ENCODE measurements at places on chromosomes 4 and X. TPM values are rescaled to one million over a fixed set of nuclear protein-coding genes. Genes with fewer than 3 reads are reported as not detected.
A peak's percentile ranks its signal among the peaks of the same experiment; 100 is the strongest.

Gene SASH3
- total RNA-seq = not detected

Gene CITED1
- 1.8 TPM for total RNA-seq

Gene SPP1
- 13.2 TPM for total RNA-seq

Gene SHROOM2
- total RNA-seq = 15.3 TPM

Gene PPP2R2C
- total RNA-seq = 8.1 TPM

Gene RAPGEF2
- total RNA-seq = 33.8 TPM

Gene CLCN5
- 5.9 TPM for total RNA-seq

- no peak for DNase-seq
Measured at GRCh38 chr4:172657081-172657480, 511.5 kb upstream of the GALNT7 start.

GRCh38 chrX:49310371-49310770 is 6.9 kb downstream of the GAGE10 start:
- no peak for DNase-seq

GRCh38 chr4:1831331-1831730 is 24.6 kb downstream of the LETM1 start:
- DNase-seq = no peak

GRCh38 chr4:175932116-175932515 is 120.1 kb upstream of the GPM6A start:
- DNase-seq = no peak

- no peak for DNase-seq
Measured at GRCh38 chr4:182231496-182231895, 11.7 kb upstream of the TENM3 start.

- DNase-seq = no peak
Measured at GRCh38 chr4:121096191-121096590, 23.9 kb upstream of the NDNF start.

GRCh38 chr4:53865054-53865453 is 199.4 kb downstream of the CHIC2 start:
- DNase-seq = no peak

DNA sequence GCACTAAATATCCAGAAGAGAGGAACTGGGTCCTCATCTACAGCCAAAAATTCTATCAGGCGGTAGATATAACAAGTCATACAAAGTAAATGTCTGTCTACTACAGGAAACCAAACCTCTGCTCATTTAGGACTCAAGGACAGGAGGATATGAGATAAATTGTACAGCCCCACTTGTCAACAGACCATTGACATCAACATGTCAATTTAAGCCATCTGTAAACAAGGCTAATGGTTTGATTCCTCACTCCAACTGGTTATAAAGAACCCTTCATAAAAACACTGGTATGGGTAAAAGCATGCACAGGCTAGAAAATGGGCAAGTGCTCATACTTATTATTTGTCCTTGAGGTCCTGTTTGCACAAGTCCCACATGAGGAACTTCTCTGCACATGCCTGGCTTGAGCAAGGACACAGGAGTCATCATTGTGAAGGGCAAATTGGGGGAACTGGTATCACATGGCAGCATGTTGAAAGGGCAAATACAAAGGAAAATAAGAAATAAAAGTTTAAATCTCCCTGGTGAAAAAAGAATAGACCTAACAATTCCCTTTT is 13.2 kb downstream of the RTL8B start:
- no peak for DNase-seq

DNA sequence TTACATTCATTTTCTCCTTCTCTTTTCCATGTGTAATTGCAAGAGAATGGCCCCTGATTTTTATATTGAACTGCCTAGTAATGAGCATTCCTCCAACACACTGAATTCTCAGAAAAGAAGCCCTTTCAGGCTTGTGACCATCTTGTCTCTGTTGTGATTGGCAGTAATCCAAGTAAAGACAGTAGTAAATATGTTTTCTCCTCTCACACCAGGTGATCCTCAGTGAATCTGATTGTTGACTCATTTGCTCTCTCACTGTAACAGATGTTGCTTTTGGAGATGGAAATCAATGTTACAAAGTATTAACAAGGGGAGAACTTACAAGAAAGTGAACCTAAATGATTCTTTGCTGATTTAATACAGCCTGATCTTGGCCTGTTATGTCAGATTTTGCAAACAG is 271.0 kb downstream of the AFF2 start:
- no peak for DNase-seq

- DNase-seq = no peak
Measured at GRCh38 chr4:108181704-108182103, 13.0 kb upstream of the LEF1 start.

- peak; percentile 71 for DNase-seq
Measured at GRCh38 chrX:40154250-40154852, 56.6 kb upstream of the BCOR start.

GRCh38 chr4:75172551-75172950 is 239.6 kb downstream of the PARM1 start:
- DNase-seq = no peak

DNA sequence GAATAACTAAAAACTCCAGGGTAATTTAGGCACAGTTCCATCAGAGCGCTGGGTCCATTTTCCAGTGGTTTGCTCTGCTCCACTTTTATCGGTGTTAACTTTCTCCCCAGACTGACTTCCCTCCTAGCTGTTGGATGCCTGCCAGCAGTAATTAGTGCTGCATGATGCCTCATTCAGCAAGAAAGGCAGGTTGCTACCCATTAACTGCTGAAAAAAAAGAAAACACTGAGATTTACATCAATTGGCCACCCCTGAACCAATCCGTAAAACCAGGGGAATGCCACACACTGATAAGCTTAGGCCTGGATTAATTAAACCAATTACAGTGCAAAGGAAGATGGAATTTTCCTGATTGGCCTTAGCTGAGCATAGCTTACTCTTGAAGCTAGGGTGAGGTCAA is 182.4 kb upstream of the CXXC4 start:
- peak; percentile 25 for DNase-seq

DNA sequence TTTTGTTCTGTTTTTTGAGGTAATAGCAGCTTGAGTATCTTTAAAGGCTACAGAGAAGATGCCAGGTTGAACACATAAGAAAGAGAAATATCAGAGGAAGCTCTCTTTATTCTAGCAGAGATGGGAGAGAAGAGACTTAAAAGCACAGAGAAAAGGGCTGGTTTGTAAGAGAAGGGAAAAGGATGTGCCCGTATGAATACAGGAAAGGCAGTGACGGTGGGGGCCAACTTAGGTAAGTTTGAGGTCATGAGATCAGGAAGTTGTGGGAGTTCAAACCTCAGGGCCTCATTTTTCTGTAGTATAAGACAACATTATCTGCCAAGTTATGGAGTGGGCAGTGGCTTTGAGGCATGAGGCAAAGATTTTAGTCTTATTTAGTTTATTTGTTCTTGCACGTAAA is 121.3 kb upstream of the S100G start:
- DNase-seq = no peak

DNA sequence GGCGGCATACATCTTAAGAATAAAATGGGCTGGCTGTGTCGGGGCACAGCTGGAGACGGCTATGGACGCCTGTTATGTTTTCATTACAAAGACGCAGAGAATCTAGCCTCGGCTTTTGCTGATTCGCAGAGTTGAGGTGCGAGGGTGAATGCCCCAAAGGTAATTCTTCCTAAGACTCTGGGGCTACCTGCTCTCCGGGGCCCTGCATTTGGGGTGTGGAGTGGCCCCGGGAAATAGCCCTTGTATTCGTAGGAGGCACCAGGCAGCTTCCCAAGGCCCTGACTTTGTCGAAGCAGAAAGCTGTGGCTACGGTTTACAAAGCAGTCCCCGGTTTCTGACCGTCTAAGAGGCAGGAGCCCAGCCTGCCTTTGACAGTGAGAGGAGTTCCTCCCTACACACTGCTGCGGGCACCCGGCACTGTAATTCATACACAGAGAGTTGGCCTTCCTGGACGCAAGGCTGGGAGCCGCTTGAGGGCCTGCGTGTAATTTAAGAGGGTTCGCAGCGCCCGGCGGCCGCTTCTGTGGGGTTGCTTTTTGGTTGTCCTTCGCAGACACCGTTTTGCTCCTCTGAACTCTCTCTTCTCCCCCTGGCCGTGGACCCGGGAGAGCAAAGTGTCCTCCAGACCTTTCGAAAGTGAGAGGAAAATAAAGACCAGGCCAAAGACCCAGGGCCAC is 1.9 kb downstream of the SHOX start:
- DNase-seq = peak; percentile 57

DNA sequence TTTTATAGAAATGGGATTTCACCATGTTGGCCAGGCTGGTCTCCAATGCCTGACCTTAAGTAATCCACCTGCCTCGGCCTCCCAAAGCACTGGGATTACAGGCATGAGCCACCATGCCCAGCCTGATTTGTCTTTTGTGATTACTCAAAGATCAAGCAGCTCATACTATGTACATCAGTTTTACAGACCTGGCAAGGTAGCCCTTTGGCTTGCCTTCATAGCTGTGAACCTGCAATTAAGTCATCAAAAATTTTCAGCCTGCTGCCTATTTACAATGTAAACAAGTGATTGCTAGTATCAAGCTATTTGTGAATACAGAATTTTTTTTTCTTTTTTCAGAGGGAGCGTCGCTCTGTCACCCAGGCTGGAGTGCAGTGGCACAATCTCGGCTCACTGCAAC is 46.2 kb downstream of the GSX2 start:
- DNase-seq = no peak
